Activated naive CD4-positive, alpha-beta T cell treated with anti-CD3 and anti-CD28 coated beads, Interleukin-2, amount 10 ng/mL, durations not matched to agents 7 days and 5 days (primary cell): ENCODE measurements at places on chromosomes 2 and 18.
A peak's percentile ranks its signal among the peaks of the same experiment; 100 is the strongest.

GRCh38 chr2:18425210-18425703 lies 135.2 kb downstream of the RDH14 start:
- no peak for DNase-seq

GRCh38 chr2:30155889-30156658 lies 9.3 kb downstream of the YPEL5 start:
- no peak for DNase-seq

DNA sequence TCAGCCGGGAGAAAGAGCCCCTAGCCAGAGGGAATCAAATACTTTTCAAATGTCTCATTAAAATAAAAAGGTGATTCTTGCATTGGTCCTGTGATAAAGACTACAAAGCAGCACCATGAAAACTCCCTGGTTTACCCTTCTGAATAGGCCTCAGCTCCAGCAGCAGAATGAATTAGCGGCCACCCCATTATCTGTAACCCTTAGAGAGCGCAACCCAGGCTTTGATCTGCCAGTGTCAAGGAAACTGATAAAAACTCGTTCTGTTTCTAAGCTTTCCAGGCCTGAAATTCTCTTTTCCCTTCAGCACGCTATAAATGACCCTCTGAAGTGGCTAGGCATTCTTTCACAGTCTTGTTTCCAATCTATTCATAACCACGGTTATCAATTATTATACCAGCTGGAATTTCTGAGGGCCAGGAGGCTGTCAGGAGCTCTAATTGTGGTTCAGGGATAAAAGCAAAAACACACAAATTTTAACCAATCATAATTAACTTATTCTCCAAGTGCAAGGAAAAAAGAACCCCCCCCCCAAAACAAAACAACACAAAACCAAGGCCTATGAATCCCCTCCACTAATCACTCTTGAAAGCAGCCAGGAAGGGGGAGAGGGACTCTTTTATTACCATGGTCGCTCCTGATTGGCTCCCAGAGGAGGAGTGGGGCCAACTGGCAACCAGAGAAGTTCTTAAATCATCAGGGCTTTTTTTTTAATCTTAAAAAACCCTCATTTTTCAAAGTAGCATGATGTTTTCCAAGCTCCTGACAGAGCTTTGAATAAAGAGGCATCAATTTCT lies 258.9 kb downstream of the CYRIA start:
- no peak for DNase-seq

- no peak for DNase-seq
Measured at GRCh38 chr2:201987426-201987825, 46.2 kb upstream of the FZD7 start.

GRCh38 chr2:219613461-219614070 lies 13.9 kb upstream of the SLC4A3 start:
- DNase-seq = no peak

DNA sequence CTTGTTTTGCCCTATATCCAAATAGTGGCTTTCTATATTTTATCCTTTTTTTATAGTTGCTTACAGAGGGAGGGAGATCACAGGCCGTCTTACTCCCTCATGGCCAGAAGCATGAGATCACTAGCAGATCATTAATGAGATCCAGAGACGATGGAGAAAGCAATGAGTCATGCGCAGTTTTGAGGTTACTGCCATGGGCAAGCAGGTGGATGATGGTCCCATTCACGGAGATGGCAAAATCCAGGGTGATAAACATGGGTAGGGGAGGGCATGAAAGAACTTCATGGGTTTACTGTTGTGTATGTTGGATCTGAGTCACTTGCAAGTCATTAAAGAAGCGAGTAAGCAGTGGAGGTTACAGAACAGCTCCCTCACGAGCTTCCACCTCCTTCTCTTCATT lies 60.4 kb downstream of the C18orf63 start:
- DNase-seq = no peak

- DNase-seq = no peak
Measured at GRCh38 chr2:129267559-129267958, 711.9 kb upstream of the RAB6C start.

DNA sequence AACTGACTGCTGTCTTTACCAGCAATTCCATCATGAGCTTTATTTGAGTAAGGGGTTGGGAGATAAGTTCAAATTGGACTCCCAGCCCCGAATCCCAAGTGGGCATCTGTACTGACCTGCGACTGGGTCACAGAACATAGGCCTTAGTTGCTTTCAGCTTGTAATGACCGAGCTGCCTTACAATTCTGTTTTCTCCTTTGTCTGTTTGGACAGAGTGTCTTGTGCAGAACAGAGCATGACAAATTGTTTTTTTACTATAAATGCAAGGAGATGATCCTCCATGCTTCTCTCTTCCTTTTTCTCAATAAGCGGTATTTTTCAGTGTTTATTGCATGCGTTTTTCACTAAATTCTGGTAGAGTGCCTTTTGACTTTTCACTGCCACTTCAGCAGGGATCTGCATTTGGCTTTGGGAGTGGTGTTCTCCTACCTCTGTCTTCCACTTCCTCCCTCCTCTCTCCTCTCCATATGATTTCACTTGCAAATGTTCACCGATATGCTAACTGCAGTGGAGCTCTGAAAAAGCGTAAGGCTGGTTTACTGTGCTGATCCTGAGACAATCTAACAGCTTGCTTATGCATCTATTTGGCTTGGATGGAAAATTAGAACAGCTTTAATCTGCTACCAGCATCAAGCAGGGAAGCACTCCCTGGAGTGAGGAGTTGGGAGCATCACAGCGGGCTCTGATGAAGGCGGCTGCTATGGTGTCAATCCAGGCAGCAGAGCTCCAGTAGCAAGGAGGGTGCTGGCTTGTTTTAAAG lies 158.8 kb upstream of the SMIM21 start:
- no peak for DNase-seq

- no peak for DNase-seq
Measured at GRCh38 chr2:25389161-25389560, 47.4 kb upstream of the DNMT3A start.

DNA sequence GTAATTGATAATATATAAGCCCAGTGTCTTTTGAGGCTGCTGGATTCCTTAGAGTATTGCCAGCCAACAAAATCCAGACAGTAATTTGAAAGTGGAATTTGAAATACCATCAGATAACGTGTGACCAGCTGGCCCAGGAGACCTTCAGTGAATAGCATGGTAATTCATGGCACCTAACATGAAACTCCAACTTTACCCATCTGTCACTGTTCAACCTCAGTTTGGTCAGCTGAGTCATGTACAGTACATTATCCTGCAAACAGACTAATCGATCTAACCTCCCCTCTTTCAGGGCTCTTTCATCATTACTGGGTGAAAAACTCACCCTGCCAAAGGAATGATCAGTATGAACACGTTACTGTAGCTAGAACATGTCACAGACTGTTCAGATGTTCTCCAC lies 230.6 kb downstream of the DOK6 start:
- no peak for DNase-seq

DNA sequence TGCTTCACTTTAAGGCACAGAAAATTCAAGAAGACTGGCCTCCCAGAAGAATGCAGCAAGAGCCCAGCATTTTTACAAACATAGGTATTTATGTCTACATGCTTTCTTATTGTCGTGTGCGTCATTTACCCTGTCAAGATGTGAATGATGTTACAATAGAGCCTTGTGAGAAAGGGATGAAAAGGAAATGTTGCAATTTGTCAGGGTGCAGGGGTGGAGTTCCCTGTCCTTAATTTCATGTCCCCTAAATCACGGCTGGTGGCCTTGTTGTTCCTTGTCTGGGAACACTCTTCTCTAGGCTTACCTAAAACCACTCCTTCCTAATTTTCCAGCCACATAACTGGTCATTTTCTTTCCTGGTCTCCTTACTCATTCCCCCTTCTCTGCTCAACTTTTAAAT lies 194.2 kb downstream of the TXNL1 start:
- no peak for DNase-seq

DNA sequence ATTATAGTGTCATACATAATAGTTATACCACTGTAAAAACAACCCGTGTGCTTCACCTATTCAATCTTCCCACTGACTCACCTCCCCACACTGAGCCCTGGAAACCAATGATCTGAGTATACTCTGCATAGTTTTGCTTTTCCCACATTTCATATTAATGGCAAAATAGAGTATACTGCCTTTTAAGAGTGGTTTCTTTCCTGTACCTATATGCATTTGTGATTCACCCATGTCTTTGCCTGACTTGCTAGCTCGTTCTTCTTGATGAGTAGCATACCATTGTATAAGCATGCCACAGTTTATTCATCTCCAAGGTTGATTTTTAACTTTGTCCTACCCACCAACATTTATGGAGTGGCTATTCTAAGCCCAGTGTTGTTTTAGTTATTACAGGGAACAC lies 686.4 kb downstream of the PLCL1 start:
- no peak for DNase-seq

- no peak for DNase-seq
Measured at GRCh38 chr18:32881009-32881408, 108.2 kb upstream of the KLHL14 start.

- DNase-seq = no peak
Measured at GRCh38 chr2:127542231-127542630, 6.7 kb downstream of the MYO7B start.

DNA sequence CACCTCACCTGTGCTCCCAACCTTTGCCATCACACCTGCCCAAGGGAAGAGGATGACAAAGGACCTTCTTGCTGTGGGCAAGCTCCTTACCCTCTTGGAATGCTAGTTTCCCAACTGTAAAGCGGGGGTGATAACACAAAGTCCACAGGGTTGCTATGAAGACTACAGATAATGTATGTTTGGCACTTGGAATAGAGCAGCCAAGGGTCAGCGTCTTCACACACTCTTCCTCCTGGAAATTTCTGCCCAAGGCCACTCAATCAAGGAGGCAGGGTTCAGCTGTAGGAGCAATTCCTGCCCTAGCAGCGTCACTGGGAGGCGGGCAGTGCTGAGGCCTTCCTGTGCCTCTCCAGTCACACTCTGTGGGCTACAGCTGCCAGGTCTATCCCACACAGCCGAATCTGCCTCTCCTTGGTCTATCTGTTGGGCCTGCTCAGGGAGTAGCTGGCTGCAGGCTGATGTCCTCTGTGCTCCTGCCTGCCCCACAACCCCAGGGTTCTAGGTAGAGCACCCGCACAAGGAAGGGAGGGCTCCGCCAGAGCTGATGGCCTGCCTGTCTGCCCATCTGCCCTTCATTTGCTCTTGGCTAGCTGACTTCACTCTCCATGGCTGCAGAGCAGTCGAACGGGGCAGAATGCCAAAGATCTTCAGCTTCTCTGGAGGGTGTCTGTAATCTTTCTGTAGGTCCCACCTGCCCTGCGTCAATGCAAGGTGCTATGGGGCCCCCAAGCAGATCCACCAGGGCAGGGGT lies 91.9 kb downstream of the MRO start:
- DNase-seq = no peak

DNA sequence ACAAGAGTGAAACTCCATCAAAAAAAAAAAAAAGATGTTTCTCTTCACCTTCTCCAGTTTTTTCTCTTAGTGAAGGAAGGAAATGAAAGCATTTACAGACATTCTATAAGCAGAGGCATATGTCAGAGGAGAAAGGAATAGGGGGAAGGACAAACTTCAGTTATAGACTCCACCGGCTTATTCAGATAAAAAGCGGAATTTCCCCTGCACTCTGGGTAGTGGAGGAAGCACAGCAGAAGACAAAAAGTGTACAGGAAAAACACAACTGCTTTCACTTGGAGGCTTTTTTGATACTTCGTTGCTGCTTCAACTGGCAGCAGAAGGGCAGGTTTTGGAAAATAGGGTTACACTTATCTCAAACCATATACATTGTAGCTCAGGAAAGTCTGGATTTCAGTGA lies 3.2 kb upstream of the MGAT4A start:
- DNase-seq = peak; percentile 35

- peak; percentile 11 for DNase-seq
Measured at GRCh38 chr2:240431661-240432424, 3.6 kb upstream of the GPC1 start.

DNA sequence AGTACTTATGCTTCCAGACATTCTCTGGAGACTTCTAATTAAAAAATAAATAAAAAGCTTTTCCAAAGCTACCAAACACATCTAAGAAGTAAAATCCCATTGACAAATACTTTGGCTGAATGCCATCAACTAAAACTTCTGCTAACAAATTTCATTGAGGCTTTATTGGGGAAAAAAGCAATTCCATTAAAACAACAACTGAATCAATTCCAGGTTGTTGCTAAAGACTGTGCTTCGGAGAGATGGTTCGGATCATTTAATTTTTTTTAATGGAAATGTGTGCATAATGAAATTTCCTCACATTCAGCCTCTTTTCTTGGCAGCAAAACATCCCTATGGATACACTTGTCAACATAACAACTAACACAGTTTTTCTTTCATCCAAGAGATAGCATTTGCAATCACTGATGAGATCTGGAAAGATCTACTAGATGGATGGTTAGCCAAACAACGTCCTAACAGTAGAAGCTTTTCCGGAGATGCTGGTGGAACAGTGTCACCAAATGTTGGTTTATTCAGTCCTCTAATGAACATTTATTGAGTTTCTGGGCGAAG lies 446.1 kb upstream of the FAM98A start:
- DNase-seq = no peak

DNA sequence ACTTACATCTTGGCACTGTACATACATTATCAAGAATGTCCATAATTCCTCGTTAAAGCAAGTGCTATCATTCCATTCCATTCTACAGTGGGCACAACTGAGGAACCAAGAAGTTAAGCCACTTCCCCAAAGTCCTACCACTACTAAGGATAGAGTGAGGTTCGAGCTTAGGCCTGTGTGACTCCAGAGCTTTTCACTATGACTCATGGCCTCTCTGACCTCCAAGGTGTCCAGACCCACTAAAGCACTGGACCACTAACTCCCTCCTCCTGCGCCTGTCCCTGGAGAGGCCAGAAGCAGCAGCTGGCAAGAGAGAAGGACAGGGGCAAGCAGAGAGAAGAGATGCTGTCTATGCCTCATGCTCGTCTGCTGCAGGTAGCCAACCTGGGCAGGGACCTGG lies 117.0 kb downstream of the ZBTB7C start:
- no peak for DNase-seq

GRCh38 chr2:74515271-74515980 lies 1.2 kb downstream of the TLX2 start:
- DNase-seq = peak; percentile 44

- DNase-seq = no peak
Measured at GRCh38 chr2:233354500-233354924, 218 bp downstream of the DGKD start.

DNA sequence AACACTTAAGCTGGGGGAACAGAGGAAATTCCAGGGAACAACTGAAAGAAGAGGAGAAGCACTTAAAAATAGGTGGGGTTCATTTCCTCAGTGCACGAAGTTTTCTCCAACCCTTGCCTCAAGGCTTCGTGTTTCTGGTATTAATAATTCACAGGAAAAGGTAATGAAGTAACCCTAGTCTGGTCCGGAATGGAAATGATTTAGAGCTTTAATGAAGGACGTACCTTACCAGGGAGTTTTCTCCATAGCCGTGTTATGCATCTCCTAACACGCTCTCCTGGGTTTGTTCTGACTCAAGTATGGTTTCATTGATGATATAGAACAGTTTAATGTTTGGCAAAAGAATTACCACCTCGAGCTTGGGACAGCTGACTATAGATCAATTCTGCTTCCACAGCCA lies 214.2 kb downstream of the MTX2 start:
- DNase-seq = no peak

GRCh38 chr2:23669413-23670244 lies 257.3 kb downstream of the ATAD2B start:
- DNase-seq = no peak
